EH (cell line): ENCODE measurements at places on chromosomes 3 and 15.

DNA sequence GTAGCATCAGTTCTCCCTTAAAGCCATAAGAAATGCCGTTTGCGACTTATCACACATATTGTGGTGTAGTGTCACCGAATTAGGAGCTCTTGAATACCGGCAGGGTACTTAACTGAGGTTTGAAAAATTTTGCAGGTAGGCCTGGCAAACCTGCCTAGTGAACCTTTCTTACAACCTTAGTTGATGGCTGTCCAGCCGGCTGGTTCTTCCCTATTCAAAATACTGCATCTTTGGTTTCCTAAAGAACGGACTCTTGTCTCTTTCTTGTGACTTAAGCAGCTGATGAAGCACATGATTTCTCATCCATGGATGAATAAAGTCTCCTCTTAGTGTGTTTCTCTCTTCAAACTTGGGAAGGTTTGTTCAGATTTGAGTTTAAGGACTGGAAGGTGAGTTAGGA lies 1.5 kb downstream of the RAB7A start:
- no peak for DNase-seq

- DNase-seq: no peak
Observed at GRCh38 chr3:73114711-73115110, 53.3 kb downstream of the EBLN2 start.

DNA sequence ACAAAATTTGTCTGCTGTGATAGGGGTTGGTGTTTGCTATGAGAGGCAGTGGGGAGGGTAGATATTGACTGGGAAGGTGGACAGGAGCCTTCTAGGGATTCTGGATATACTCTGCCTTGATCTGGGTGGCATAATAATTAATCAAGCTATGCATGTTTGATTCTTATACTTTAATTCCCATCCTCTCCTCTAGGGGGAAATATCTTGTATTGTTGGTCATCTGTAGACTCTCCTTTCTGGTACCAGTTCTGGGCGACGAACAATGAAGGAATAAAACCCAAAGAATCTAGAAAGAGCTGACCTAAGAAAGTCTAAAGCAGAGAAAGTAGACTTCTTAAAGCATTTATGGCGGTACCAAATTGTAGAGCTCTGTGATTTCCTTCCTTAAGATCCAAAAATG lies 198.2 kb upstream of the STRIT1 start:
- no peak for DNase-seq

GRCh38 chr3:114319453-114319852 lies 25.6 kb downstream of the TIGIT start:
- DNase-seq: peak; percentile 64

DNA sequence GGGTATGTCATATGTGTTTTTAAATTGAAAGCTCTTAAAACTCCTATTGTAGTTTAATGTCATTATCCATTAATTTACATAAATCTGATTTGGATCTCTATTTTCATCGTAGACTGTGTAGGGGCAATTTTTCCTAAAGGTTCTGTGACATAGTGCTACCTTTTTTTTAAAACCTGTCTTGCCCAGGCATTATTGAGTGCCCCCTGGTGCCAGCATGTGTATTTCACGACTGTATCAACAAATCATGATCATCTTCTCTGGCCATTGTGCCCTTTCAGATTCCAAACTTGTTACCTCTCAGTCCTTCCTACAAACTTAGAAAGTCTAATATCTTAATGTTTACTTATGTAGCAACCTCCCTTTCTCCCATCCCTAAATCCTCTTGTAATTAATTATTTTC lies 97.2 kb upstream of the FLNB start:
- peak; percentile 22 for DNase-seq

- no peak for DNase-seq
Observed at GRCh38 chr3:137867611-137868010, 103.5 kb downstream of the SOX14 start.

- DNase-seq: no peak
Observed at GRCh38 chr3:79367803-79368202, 400.0 kb downstream of the ROBO1 start.

- DNase-seq: no peak
Observed at GRCh38 chr3:140052771-140053702, 118.1 kb downstream of the CLSTN2 start.

GRCh38 chr3:49349348-49350114 lies 8.6 kb downstream of the GPX1 start:
- no peak for DNase-seq

GRCh38 chr3:177928172-177928873 lies 607.9 kb upstream of the KCNMB2 start:
- peak; percentile 41 for DNase-seq

DNA sequence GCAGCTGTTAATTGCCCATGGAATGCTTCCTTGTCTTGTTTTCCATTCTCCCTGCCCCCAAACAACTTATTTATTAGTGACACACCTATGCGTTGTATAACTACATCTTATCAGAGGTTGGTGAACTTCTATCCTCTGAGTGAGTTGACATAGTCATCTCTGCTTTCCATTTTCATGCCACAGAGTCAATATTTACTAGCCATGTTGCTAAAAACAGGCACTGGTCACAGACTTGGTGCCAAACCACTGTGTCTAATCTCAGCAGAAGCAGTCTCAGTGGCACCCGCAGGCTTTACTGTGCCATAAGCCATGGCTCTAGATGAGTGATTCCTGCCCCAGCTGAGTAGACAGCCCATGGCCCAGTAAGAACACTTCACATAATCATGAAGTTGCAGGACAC lies 26.5 kb downstream of the DAPK2 start:
- no peak for DNase-seq

DNA sequence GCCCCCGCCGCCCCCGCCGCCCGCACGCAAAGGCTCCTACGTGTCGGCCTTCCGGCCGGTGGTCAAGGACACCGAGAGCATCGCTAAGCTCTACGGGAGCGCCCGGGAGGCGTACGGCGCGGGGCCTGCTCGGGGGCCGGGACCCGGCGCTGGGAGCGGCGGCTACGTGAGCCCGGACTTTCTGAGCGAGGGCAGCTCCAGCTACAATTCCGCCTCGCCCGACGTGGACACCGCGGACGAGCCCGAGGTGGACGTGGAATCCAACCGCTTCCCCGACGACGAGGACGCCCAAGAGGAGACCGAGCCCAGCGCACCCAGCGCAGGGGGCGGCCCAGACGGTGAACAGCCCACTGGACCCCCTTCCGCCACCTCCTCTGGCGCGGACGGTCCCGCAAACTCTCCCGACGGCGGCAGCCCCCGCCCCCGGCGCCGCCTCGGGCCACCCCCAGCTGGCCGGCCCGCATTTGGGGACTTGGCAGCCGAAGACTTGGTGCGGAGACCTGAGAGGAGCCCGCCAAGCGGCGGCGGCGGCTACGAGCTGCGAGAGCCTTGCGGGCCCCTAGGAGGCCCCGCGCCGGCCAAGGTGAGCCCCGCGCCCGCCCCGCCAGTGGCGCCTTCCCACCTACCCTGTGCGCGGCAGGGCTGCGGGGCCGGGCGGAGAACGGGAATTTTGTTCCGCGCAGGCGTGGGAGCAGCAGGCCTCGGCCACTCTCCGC lies 2.4 kb downstream of the SKOR1 start:
- DNase-seq: no peak

- DNase-seq: peak; percentile 37
Observed at GRCh38 chr3:71725271-71725991, at the start of gene EIF4E3. TSS of gene EIF4E3 (minus strand) at chr3:71725402. CDS start at chr3:71725367, 35 bp downstream.

DNA sequence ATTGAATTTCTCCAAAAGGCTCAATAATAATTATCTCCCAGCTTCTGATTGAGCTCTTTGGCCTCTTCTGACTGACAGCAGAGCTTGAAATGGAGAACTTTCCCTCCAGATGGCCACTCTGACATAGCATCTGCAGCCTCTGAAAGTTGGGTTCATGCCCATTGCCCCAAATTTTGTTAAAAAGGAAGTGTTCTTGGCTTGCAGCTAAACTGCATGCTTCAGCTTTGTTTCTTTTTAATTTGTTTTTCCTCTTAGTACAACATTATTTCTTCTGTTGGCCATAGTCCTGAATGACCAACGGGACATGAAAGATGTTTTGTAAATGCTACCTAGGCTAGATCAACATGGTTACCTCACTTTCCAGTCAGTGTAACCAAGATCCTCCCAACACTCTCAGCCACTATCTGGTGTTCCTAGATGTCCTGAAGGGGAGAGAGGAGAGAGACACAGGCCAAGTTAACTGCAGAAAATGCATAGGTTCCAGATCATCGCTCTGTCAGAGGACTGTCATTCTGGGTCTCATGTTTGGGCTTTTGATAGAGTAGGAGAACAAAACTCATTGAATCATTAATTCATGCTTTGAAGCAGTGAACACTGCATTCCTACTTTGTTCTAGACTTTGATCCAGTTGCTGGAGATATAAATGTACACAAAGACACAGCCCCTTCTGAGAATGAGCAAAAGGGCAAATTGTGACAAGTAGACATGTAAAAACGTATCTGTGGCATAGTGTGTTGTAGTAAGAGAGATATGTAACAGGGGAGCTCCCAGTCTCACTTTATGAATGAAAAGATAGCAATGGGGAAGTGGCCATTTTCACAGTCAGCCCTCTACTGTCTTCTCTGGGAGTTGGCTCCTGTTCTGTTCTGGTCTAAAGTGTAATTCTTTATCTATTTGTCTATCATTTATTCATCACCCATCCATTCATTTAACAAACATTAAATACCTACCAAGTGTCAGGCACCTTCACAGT lies 156.2 kb downstream of the ZNF621 start:
- no peak for DNase-seq

DNA sequence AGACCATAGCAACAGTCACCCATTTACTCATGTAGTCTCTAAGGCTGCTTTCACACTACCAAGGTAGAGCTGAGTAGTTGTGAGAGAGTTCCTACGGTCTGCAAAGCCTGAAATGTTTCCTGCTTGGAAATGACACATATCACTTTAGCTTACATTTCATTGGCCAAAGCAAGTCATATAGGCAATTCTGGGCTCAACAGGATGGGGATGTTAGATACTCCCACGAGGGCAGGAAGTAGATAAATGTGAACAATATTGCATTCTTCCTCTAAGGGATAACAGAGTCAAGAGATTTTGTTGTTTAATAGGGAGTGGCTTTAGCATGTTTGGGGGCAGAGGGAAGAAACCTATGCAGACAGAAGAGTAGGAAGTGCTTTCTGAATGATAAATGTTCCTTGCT lies 355.6 kb upstream of the THRB start:
- DNase-seq: no peak

- no peak for DNase-seq
Observed at GRCh38 chr3:53223541-53223966, 32.3 kb downstream of the TKT start.

GRCh38 chr15:50907601-50908208 lies 778 bp upstream of the AP4E1 start:
- DNase-seq: peak; percentile 49

- no peak for DNase-seq
Observed at GRCh38 chr15:81901319-81901718, 144.5 kb downstream of the MEX3B start.

DNA sequence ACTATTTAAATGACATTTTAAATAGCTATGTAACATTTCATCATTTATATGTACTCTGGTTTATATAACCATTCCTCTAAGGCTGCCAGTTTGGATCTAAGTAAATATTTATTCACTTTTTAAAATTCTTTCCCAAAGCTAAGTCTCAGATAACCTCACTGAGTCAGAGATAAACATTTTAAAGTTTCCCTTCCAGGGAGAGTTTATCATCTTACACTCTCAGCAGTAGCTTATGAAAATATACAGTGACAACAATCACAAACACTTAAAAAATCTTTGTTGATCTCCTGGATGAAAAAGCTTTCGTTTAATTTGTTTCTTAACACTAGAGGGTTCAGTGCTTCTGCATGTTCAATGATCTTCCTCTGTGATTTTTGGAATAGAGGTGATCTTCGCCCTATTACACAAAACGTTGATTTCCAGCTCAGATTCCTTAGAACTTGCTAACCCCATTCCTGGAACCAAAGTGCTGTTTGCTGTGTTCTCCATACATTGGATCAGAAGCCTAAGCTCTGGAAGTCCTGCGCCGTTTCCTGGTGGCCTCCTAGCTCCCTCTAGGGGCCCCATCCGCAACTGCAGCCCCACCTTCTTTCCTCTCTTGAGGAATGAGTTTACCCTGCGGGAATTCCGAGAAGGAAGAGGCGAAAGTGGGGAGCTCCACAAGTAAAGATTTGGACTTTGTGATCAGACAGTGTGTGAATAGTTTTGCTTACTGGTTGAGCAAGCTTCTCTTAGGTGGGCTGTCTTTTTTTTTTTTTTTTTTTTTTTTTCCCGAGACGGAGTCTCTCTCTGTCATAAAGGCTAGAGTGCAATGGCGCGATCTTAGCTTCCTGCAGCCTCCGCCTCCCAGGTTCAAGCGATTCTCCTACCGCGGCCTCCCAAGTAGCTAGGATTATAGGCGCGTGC lies 29.3 kb upstream of the SACM1L start:
- DNase-seq: peak; percentile 90
